ENCODE measurements at places on chromosomes 1 and 21. TPM values are rescaled to one million over a fixed set of nuclear protein-coding genes. Genes with fewer than 3 reads are reported as not detected.

Gene LCK
- total RNA-seq = not detected

Gene MTARC1
- 10.9 TPM for total RNA-seq

Gene SLC25A34
- 0.12 TPM for total RNA-seq

Gene KRTAP8-1
- not detected for total RNA-seq

Gene PRAMEF8
- total RNA-seq = not detected

Gene ICOSLG
- 0.40 TPM for total RNA-seq

Gene ZNF670
- total RNA-seq = 8.1 TPM

Gene THRAP3
- 67.7 TPM for total RNA-seq

Gene PDZK1IP1
- total RNA-seq = not detected

Gene HES2
- 0.57 TPM for total RNA-seq

Gene CFHR4
- total RNA-seq = not detected

Gene HCN3
- 1.6 TPM for total RNA-seq

Gene SPRR5
- total RNA-seq = not detected

Gene ADAMTS1
- total RNA-seq = 14.8 TPM

Gene ROR1
- 1.6 TPM for total RNA-seq

Gene CFAP126
- not detected for total RNA-seq

Gene DIO1
- total RNA-seq = not detected

Gene AGPAT3
- total RNA-seq = 27.5 TPM

Gene CLIC6
- not detected for total RNA-seq

Gene HDGF
- 499 TPM for total RNA-seq

Gene CTTNBP2NL
- 10.7 TPM for total RNA-seq

Gene SNAP47
- 44.1 TPM for total RNA-seq

Gene ERICH3
- not detected for total RNA-seq

Gene RIPK4
- 1.8 TPM for total RNA-seq

Gene RGS4
- total RNA-seq = not detected

Gene ADORA1
- 0.17 TPM for total RNA-seq

Gene TRIM46
- total RNA-seq = 0.43 TPM

Gene SDHC
- total RNA-seq = 67.9 TPM

Gene TAS1R3
- total RNA-seq = 0.30 TPM

Gene RNF187
- 120 TPM for total RNA-seq

Gene PIGM
- total RNA-seq = 6.9 TPM

Gene CHI3L1
- total RNA-seq = not detected

Gene ZNF648
- total RNA-seq = not detected

Gene DMRTA2
- total RNA-seq = 10.7 TPM

Gene CHIA
- total RNA-seq = not detected

Gene C1orf167
- total RNA-seq = 0.14 TPM

Data from NCI-H460 (cell line).